AG09319 (cell line): ENCODE measurements at places on chromosomes 12 and 14.

GRCh38 chr12:106387848-106388377, 30.4 kb downstream of the POLR3B start:
- DNase-seq = no peak

GRCh38 chr12:32039347-32039746, 67.3 kb upstream of the BICD1 start:
- no peak for DNase-seq

- DNase-seq = no peak
Measured at GRCh38 chr12:108461058-108461660, 53.9 kb upstream of the FICD start.

- no peak for DNase-seq
Measured at GRCh38 chr12:4137015-4137414, 136.5 kb upstream of the CCND2 start.

- no peak for DNase-seq
Measured at GRCh38 chr12:121767525-121768016, 25.9 kb downstream of the RHOF start.

DNA sequence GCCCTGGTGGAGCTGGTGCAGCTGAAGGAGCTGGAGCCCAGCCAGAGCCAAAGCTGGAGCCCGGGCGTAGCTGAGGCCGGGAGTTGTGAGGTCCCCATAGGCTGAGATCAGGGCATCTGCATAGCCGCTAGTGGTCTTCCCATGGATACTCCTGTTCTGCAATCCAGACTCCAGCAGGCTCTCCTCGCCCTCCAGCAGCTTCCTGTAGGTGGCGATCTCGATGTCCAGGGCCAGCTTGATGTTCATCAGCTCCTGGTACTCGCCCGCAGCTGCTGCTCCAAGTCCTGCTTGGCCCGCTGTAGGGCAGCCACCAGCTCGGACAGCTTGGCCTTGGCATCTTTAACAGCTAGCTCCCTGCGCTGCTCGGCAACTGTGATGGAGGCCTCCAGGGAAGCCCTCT, 966.1 kb downstream of the FSCB start:
- DNase-seq = no peak

DNA sequence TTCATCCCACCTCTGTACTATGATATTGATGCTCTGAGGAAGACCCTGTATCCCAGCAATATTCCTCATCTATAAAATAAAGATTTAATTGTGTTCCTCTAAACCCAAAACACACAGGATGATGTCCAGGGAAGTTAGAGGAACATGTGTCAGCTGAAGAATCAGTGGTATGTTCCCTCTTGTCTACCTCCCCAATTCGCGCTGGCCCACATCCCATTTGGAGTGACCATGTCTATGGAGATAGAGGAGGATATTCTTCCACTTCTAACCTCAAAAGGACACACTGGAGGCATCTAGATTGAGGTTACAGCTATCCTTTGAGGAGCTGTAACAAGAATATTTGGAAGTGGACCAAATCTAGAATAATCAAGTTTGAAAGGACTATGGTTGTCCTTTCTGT, 1.3 kb upstream of the APOLD1 start:
- no peak for DNase-seq

DNA sequence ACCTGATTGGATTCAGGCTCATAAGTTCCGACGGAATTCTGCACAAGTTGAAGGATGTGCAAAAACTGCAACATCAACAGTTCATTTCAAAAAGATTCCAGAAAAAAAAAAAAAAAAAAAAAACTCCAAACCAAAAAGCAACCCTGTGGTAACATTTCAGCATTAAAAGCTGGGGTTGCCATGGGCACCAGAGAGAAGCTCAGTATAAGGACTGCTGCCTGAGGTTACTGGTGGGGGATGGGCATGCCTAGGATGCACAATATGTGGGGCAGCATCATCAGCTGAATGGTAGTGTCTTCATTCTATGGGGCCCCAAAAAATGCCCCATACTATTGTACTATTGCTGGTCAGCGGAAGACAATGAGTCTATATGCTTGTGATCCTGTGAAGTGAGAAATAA, 44.7 kb downstream of the MBIP start:
- DNase-seq = no peak

DNA sequence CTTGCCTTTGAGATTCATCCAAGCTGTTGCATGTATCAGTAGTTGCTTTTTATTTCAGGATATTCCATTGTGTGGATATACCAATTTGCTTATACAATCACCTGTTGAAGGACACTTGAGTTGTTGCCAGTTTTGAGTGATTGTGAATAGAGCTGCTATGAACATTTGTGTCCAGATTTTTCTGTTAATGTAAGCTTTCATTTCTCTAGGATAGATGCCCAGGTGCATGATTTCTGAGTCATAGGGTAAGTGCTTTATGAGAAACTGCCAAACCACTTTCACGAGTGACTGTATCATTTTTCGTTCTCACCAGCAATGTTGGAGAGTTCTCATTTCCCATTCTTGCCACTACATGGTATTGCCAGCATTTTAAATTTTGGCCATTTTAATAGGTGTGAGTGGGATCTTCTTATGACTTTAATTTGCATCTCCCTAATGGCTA, 434.6 kb upstream of the RGS6 start:
- DNase-seq = no peak

- no peak for DNase-seq
Measured at GRCh38 chr12:119096429-119097202, 82.1 kb upstream of the HSPB8 start.

DNA sequence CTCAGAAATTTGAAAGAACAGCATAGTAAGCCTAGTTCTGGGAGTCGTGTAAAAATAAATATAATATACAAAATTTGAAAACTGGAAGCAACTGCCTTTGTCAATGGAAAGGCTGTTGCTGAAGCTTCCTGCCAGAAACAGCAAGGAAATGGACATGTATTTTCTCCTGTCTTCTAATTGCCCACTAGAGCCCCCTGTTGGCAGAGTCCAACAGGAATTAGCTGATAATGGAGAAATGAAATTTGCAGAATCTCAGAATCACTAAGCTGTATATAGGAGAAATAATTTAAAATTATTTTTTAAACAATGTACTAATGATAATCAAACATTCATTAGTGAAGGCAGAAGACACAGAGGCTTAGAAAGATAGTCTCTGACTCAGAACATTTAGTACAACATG, 414.8 kb downstream of the SLC6A15 start:
- no peak for DNase-seq

DNA sequence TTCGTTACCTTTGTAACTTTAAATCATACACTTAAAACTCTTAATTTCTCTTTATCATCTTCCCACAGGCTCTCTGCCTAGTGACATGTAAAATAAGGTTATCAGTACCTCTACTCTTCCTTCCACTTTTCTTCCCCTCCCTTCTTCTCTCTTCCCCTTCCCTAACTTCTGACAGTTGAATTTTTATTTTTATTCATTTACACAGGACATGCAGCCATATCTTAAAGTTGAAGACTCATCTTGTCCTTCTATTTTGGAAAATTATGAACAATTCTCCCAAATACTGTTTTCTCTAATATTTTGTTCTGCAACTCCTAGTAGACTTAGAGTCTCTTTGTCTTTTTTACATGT, 263.9 kb downstream of the FBXL14 start:
- DNase-seq = no peak

- DNase-seq = no peak
Measured at GRCh38 chr14:73467800-73468199, 9.5 kb upstream of the NUMB start.

- DNase-seq = no peak
Measured at GRCh38 chr14:70716483-70716882, 74.8 kb downstream of the TTC9 start.
